ENCODE measurements at places on chromosomes 7 and 10.

DNA sequence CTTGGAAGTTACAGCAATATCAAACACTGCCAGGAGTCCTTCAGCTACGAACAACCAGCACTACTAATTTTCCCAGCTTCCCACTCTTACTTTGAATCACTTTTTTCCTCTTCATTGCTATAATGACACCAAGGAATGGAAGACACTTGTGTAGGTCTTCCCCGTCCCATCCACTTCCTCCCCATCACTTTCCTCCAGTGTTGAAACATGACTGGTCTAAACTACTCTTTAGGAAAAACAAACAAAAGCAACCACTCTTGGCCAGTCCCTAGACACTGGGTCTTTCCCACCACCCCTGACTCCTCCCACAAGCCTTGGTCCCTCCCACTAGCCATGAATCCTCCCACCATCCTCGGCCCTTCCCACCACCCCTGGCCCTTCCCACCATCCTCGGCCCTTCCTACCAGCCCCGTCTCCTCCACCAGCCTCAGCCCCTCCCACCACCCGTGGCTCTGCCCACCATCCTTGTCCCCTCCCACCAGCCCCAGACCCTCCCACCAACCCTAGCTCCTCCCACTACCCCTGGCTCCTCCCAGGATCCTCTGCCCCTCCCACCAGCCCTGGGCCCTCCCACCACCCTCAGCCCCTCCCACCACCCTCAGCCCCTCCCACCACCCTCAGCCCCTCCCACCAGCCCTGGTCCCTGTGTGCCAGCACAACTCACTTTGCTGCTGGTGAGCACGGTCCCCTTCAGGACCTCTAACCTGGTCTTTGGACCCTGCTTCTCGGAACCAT lies 68.5 kb downstream of the CXCL12 start:
- no peak for DNase-seq

GRCh38 chr10:19683960-19684359 lies 132.3 kb upstream of the PLXDC2 start:
- no peak for DNase-seq

GRCh38 chr7:51949726-51950644 lies 633.4 kb upstream of the COBL start:
- no peak for DNase-seq

- no peak for DNase-seq
Measured at GRCh38 chr7:2313450-2314208, 612 bp downstream of the SNX8 start.

DNA sequence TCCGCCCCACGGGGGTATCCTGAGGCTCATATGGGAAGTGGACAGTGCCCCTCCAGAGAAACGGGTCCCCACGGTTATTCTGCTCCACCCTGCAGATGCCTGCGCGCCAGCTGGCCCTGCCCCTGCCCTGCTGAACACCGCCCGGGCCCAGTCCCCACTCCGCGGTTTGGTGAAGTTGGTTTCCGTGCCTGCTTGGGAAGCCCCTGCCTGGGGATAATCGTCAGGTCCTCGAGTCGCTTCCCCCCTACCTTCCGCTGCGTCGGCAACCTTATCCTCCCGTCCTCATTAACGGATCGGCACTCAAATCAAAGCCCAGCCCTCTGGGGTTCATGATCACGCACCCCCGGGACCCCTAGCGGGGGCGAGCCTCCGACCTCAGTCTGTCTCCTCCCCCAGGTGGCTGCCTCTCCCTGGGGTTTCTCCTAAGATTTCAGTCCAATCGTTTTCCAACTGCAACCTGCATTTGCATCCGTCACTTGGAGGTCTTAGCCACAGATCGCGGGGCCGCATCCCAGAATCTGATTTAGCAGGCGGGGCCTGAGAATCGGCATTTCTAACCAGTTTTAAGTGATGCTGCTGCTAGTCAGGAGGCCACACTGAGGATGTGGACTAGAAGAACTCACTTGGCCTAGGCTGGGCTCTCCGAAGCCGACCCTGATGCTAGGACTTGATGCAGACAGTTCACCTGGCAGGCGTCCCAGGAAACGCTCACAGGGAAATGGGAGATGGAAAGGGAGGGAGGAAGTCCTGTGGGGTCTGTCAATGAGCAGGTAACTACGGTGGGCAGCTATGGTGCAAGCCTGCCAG lies 27.6 kb downstream of the WDR86 start:
- DNase-seq: no peak

DNA sequence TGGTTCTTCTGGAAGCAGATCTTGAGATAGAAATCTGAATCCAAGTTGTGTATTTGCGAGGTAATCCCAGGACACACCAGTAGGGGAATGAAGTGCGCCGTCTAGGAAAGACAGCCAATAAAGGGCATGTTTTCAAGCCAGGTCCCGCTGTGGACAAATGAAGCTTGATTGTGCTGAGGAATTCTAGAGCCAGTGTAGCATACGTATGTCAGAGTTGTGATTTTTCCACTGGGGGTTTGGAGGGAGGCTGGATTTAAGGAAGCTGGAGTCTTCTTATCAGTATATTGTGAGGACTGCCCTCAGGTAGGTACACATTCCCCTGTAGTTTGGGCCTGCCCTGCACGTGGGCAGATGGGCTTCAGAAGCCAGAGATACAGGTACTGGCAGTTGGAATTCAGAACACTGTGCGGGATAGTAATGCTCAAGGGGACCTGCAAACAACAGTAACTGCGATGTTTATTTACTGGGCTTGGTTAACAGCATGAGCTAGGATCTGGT lies 50.9 kb downstream of the GALNT11 start:
- no peak for DNase-seq

DNA sequence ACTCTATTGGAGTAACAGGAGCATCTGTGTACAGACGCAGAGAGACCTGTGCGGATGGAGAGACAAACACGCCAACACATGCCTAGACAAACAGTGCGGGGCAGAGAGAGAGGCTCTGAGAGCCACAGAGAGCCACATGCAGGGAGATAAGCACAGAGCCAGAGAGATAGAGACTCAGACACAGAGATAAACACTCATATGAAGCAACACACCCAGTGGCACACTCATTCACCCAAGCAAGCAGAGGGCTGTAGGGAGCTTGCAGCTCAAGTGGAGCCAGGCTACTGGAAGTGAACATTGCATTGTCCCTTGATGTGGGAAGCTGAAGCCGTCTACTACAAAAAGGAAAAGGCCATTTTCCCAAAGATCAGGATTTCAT lies 46.6 kb upstream of the PODXL start:
- no peak for DNase-seq

DNA sequence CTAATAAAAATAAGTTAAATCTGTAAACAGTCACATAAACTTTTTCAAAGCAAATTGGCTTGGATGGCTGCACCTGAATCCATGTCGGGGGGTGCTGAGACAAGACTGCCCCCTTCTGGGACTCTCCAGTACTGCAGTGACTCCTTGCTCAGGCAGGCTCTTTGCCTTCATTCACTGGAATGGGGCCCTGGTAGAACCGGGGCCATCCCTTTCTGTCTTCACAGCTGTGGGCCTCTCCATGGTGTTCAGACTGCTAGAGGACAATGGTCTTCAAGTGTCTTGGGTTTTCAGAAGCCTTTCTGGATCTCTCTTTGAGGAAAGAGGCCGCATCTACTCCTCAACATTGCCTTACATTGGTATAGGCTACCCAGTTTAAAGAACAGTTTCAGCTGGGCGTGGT lies 16.1 kb upstream of the IMPDH1 start:
- DNase-seq: peak; percentile 86

DNA sequence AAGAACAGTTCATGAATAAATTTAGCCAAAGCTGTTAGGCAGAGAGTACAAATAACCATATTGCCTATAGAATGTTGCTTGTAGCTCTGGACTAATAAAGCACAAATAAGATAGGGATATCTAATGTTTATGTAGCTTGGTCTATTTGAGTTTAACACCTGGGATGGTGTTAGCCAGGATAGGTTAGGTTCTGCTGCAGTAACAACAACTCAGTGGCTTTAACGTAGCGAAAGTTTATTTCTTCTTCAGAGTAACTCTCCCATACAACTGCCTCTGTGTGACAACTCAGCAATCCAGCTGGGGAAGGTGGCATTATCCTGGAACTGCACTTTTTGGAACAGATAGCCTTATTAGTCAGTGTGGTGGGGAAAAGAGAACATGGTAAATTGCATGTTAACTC lies 52.2 kb upstream of the STEAP4 start:
- no peak for DNase-seq

DNA sequence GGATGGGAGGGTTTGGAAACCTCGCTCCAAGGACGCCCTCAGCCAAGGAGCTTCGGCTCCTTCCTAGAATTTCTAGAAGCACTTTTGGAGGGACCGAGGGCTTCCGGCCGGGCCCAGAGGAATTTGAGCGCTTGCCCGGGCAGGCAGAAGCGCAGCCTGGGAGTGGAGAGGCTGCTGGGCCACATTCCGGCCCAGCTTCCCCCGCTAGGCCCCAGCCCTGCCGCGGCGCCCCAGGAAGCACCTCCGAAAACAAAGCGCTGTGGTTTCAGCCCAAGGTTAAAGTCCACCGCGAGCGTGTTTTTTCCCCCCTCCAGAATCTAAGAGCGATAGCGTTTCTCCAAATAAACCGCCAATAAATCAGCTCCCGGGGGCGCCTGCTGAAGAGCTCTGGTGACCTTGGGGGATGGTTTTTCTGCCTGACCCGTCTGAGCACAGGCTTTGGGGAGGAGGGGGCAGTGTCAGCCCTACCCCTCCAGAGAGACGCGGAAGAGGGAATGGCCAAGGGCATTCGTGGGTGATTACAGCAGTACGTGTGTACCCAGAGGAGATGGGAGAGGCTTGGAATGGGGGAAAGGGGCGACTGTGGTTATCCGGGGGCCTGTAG lies 5.7 kb upstream of the TNRC18 start:
- DNase-seq: peak; percentile 86

DNA sequence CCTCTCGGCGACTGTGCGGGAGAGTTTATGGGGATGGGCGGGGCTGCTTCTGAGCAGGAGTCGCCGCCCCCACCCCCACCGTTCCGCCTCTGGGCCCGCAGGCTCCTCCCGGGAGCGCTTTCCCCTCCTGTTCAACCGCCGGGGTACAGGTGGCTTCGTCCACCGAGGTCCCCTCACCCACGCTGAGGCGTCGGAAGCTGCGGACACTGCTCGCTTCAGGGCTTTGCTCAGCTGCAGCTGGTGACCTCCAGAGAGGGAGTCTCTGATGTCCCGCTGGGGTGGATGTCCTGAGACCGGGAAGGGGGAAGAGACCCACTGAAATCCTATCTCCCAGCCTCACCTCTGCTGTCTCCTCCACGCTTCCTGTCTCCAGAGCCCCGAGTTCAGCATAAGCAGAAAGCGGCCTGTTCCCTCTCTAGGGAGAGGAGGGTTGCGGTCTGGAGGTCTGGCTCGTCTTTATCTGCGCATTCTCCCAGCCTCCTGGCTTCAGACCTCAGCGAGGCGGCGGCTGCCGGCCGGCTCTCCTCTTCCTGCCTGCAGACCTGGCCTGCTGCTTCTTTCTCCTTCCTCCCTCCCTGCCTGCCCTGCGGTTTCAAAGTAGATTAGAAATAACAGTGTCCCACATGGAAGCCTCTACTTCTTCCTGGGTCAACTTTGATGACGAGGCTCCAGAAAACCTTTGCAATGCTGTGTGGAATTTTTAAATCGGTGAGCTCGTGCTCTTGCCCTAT lies 1.8 kb downstream of the CYP2E1 start:
- DNase-seq: no peak

GRCh38 chr7:65910237-65910636 lies 37.4 kb downstream of the VKORC1L1 start:
- no peak for DNase-seq

DNA sequence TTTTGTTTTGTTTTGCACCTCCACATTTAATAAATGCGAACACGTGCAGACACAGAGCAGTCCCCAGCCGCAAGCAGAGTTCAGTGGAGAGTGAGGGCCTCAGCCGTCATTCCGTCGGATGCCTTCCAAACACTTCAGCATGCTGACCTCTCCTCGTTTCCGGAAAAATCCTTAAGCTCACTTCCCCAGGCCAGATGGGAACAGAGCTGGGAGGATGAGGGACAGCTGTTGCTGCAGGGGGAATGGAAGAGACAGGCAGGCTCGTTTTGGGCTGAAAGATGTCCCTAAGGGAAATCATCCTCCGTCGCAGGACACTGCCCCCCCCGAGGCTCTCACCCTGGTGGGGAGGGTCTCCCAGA lies 17.2 kb upstream of the FGFR2 start:
- DNase-seq: no peak

DNA sequence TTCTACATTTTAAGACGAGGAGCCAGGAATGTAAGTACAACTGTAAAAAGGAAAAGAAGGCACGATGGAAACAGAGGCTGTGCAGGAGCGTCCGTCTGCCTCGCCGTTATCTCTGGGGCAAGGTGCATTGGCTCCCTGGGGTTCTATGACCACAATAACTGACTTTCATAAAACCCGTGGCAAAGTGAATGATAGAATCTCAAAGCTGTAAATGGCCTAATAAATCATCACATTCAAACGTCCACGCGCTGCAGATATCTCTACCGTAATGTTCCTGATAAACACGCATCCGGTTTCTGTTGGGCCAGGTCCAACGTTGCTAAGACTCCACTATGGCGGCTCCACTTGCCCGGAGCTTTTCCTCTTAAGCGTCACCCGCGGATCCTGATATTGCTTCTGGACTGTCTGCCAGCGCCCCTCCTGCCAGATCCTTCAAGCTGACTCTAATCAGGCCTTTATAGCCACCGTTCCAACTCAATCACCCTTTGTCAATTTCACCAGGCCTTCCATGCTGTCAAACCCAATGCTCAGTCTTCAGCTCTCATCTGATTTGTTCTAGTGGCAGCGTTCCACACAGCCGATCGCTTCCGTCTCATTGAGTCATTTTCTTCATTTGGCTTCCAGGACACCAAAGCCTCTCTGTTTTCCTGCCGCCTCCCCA lies 265.6 kb upstream of the FOXK1 start:
- no peak for DNase-seq

DNA sequence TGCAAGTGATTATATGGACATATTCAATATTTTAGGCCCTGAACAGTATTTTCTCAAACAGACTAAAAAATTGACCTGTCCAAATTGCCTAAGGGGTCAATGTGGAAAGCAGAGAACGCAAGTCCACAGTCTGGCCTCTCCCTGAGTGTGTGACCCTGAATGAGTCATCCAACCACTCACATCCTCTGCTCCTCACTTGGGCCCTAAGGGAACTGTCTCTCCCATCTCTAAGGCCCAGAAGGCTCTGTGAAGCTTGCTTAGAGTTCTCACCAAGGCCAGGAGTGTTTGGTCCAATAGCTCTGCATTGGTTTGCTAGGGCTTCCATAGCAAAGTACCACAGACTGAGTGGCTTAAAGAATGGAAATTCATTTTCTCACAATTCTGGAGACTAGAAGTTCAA lies 155.1 kb downstream of the LSM5 start:
- DNase-seq: no peak

DNA sequence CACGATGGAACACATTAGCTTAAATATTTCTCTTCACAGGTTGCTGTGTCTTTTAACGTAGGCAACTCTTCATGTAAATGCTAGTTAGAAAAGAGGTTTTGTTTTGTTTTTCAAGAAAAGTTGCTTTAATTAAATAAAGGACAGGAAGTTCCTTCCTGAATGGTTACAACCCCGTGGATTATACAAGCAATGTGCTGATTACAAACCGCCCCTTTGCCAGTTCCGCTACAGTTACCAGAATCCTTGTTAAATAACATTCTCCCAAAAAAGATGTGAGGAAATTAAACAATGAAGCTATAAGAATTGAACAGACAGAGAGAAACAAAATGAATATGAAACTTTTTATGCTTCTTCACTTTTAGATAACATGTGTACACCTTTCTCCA lies 75.1 kb downstream of the LYZL2 start:
- no peak for DNase-seq

GRCh38 chr7:92729751-92730150 lies 106.6 kb downstream of the CDK6 start:
- no peak for DNase-seq

GRCh38 chr10:86252556-86252955 lies 114.0 kb downstream of the GRID1 start:
- no peak for DNase-seq

- no peak for DNase-seq
Measured at GRCh38 chr10:25552283-25552919, 377.6 kb downstream of the GPR158 start.

Measured in right cardiac atrium (tissue), 5 donors.